ENCODE measurements at places on chromosomes 12 and 14.

DNA sequence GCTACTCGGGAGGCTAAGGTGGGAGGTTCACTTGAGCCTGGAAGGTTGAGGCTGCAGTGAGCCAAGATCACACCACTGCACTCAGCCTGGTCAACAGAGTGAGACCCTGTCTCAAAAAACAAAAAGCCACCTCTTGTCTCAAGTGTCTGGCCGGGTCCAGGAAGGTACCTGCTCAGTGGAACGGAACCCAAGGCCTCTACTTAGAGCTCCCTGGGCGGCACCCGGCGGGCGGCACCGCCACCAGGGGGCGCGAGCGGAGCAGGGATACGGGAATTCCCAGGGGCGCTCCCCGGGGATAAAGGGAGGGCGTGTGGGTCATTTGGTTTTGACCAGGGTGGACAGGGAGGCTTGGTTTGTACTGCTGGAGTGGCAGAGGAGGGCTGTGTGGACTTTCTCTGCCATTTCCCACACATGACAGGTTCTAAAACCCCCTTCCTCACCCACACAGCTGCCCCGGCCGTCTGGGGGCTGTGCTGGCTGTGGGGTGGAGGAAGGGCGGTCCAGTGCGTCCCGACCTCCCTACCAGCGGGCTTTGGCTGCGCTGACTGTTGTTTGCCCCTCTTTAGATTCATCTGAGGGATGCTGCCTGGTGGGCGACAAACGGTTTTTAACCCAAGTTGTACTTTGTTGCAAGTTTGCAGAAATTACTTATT lies 91.4 kb downstream of the SETD3 start:
- no peak for DNase-seq

DNA sequence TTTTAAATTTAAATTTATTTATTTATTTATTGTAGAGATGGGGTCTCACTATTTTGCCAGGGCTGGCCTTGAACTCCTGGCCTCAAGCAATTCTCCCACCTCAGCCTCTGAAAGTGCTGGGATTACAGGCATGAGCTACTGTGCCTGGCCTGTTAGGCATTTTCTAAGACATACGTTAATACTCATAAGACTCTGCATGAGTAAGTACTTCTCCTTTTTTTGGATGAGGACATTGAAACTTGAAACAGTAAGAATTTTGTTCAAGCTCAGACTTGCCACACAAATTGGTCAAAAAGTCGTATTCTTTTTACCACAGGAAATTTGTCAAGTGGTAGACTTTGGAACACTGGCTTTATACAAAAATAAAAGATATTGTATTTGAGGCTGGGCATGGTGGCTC lies 187.4 kb upstream of the RASSF8 start:
- DNase-seq: peak; percentile 25

- DNase-seq: no peak
Measured at GRCh38 chr14:60575008-60575407, 66.1 kb downstream of the SIX6 start.

DNA sequence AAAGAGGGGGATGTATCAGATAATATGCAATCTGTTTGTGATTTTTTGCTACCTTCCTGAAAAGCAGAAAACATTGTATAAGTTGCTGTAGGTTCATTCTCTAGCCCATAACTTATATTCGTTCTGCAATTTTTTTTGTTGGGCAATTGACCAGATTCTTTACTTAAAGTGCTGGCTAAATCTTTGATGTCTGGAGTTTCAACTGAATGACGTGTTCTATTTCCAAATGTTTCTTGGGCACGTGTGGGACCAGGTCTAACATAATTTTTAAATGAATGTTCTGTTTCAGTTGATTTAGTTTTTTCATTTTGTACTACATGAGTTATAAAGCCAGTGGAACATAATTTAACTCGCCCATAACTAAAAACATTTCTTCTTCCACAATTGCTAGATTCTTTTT lies 3.8 kb downstream of the MLH3 start:
- no peak for DNase-seq

DNA sequence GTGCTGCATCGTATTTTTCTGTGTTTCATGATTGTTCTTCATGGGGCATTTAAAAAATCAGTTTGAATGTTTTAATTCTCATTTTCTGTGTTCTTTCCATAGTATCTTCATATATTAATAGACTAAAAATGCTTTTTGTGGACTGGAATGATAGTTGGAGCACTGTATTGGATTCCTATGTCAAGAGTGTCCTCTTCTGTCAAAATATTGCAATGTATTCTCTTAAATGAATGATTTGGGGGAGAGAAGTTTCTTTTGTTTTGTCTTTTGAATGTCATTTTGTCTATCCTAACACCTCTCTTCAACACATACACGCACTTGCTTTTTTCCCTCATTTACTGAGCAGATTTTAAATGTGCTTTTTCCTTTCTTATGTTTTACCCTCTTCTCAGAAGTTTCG lies 4.7 kb upstream of the EIF2S3B start:
- peak; percentile 11 for DNase-seq

- no peak for DNase-seq
Measured at GRCh38 chr12:113364698-113365097, 6.3 kb downstream of the PLBD2 start.

DNA sequence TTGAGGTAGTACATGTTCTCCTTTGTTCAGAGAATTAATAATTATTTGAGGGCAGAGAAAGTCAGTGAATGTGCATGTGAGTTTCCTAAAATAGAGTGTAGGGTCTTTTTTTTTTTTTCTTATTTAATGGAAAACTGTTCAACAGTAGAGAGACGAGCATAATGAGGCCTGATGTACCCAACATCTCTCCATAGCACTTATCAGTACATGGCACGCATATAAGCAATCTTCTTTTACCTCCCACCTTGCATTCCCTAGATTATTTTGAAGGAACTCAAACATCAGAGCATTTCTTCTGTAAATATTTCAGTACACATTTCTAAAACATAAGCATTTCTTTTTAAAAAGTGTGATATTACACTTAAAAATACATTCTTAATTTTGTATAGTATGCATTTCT lies 87.8 kb downstream of the KTN1 start:
- DNase-seq: no peak

DNA sequence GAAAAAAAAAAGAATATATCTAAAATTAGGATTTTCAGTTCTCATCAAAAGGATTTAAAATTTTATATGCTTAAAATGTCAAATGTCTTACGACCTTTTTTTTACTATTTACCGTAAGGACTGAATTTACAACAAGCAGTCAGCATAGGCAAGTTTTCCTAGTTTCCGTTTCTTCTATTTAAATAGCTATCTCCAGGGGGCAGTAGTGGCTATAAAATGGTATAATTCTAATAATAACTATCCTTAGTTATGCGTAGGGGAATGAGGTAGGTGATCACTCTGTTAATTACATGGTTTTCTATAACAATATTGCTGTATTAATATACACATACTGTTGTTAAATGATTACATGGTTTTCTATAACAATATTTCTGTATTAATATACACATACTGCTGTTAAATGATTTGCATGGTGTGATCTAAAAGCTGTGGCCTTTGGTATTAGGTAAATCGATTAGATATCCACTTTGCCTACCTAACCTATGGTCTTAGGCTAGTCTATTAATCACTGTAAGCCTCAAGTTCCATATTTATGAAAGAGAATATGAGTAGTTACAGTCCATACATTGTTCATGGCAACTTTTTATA lies 217.7 kb upstream of the PDZRN4 start:
- DNase-seq: no peak

GRCh38 chr12:21672146-21672545 lies 14.5 kb upstream of the LDHB start:
- DNase-seq: no peak

- DNase-seq: no peak
Measured at GRCh38 chr12:19369691-19370148, 69.6 kb upstream of the AEBP2 start.

DNA sequence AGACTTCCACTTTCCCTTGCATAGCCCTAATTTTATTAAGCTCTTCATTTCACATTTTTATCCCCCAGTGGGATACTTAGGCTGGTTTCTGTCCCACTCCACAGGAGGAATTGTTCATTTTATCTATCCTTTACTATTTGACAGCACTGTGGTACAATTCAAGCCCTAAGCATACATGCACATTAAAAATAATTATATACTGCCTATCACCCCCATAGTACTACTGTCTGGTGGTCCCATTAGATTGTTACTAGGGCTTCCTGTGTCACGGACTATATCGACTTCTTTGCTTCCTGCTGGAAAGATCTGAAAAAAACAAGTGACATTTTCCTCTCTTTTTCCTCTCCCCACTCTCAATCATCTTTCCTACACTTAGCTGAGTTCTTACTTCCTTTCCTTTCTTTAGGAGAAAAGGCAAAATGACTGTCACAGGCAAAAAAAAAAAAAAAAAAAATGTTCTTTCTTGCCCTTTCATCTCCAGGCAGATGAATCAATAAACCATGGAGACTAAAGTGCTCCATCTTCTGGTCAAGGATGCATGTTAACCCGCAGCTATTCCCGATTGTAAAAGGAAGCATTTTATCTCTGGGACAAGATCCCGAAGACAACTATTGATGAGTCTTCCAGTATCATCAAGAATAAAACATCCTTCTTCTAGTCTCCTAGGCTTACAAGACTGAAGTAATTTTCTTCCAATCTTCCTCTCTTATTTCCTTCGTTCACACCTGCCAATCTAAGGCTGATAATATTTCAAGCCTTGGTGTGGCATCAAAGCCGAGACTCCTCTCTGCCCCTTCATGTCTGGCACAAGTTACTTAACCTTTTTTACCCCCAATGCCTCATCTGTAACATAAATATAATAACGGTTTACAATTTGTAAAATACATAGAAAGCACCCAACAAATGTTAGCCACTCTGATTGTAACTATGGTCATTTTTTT lies 94.4 kb upstream of the PLEKHG7 start:
- DNase-seq: no peak

DNA sequence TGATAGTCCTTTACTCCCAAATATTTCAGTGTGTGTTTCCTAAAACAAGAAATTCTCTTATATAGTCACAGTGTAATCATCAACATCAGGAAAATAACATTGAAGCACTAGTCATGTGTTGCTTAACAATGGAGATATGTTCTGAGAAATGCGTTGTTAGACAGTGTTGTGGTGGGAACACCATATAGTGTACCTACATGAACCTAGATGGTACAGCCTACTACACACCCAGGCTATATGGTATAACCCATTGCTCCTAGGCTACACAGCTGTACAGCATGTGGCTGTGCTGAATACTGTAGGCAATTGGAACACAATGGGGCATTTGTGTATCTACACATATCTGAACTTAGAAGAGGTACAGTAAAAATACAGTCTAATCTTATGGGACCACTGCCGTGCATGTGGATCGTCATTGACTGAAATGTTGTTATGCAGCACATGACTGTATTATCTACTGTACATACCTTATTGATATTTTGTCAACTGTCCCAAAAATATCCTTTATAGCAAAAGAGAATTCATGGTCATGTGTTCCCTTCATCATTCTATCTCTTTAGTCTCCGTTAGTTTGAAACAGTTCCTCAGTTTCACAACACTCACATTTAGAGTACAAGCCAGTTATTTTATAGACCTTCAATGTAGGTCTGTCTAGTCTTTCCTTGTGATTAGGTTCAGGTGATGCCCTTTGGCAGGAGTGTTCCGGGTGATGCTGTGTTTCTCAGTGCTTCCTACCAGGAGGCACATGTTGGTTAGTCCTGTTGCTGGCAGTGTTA lies 109.7 kb downstream of the SLC25A47 start:
- DNase-seq: no peak

DNA sequence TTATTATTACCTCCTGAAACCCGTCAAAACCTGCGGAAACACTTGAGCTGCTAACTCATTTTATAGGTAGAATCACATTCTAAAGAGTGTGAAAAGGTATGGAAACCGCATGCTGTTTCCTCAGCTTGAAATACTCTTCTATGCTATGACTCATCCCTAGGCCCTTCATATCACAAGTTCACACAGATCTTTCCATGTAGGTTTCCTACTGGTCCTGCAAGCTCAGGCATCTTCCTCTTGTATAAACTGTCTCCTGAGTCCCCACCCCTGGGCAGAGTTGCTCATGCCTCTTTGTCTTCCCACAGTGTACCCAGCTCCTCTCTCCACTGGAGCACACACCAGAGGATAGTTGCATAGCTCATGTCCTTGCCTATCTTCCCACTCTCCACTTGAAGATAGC lies 84.7 kb downstream of the CMAS start:
- DNase-seq: no peak

DNA sequence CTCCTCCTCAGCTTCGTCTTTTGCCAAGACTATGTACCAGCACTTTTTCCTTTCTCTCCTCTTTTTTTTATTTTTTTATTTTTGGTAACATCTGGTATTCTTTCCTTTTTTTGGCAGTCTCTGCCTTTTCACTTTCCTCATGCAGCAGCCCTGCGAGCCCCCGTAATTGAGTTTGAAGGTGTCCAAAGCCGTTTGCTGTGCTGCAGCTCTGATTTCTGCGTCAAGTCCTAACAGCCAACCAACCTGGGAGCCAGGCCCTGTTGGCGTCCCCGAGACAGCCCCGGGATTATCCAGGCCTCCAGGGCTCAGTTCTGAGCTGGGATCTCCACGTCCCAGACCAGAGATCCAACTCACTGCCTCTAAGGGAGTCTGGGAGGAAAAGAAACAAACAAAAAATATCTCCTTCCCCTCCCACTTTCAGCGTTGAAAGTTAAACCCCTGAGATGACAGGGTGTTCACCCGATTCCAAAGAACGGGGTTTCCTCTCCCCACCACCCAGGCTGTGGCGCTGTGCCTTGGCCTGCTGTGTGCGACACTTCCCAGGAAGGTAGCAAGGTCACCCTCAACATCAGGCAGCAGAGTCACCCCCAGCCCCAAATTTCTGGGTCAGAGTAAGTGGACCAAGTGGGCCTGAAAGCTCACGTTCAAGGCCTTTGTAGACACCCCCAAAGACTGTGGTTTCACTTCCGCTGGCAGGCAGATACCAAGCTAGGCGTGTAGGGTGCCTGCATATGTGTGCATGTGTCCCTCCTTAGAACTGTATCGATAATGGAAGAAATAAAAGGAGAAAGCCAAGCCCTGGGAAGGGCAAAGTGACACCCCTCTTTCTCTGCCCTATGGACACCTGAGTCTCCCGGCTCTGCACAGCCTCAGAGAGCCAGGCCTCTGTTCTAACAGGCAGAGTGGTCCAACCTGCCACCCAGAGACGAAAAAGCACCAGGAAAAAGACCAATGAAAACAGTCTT lies 11.1 kb downstream of the BCL11B start:
- DNase-seq: no peak

DNA sequence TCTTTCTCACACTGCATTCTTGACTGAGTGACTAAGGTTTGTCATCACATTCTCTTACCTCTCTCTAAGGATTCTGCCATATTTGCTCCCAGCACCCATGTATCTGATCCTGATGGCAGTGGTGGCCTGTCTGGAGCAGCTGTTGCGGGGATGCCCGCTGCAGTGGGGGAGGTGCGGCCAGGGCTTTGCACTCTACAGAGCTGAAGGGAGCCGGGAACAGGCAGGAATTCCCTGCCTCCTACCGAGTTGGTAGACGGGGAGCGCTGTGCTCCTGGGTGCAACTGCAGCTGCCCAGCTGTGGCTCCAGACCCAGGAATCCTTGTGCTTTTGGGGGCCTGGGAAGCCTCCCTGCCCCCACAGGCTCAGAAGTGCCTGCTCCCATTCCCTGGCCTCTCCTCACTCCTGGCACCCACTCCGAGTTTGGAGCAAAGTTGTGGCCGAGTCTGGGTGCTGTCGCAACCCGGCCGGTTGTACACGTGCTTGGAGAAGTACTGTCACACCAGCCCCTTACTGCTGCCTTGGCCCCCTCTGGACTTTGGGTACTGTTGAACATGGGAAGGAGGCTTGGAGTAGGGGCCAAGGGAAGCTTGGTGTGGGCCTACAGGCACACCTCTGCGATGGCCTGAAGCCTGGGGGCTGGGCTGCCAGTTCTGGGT lies 106.9 kb upstream of the OR4E1 start:
- DNase-seq: no peak

- no peak for DNase-seq
Measured at GRCh38 chr14:64147126-64147790, 146.9 kb downstream of the ESR2 start.

- DNase-seq: no peak
Measured at GRCh38 chr12:123723765-123724164, 11.6 kb downstream of the ATP6V0A2 start.
